ENCODE measurements at places on chromosomes 11 and 22. TPM values are rescaled to one million over a fixed set of nuclear protein-coding genes. Genes with fewer than 3 reads are reported as not detected.

DNA sequence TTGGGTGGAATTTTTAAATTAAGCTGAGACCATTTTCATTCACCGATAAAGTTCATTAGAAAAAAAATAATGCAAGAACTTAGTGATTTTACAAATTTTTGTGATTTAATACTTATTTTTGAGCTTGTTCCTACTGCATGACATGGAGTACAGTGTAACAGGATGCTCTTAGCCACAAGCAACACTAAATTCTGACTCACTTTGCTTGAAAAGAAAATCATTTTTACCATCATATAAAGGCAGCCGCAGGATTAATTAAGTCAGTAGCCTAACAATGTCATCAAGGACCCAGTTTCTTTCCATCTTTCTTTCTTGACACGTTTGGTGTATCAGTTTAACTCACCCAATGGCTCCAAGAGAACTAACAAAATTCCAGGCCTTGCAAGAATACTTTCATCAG lies 540.3 kb upstream of the LUZP2 start:
- no peak overlapping the region for H3K4me3 ChIP-seq
- no peaks in the 10 kb centered on the region for H3K4me1 ChIP-seq
- no peaks in the 10 kb centered on the region for H3K36me3 ChIP-seq
- no peaks in the 10 kb centered on the region for H3K27me3 ChIP-seq
- DNase-seq, result no peak

DNA sequence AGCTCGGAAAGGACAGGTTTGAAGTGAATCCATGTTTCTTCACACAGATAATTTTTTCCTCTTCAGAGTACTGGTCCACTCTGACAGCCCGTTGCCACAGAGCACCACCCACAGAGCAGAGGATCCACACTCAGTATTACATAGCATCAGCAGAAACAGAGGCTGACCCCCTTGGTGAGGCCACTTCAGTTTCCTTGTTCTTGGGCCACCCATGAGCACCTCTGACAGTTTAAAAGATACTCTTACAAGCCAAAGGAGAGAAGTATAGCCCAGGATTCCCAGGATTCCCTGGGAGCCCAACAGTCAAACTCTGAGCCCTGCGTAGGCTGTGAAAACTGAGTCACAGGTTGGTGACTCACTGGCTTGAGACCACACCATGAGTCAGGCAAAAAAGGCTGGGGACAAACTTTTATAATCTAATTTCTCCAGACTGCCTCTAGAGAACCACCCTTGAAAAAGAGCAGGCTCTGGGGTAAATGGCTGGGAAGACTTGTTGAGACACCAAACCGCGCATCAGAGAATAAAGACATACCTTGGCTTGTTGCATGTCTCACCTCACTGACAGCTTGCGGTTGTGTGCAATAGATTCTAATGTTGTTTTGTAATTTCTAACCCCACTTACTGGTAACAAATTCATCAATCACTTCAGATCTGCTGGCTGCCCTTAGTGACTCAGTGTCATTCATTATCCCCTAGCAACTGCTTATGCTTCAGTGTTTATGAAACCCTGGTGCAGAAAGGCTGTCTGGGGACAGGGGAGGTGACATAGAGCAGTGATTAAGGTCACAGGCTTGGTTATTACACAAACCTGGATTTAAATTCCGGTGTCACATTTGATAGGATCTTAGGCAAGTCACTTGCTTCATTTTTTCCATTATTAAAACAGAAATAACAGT lies 56.9 kb upstream of the PRSS23 start:
- no peaks in the 10 kb centered on the region for H3K36me3 ChIP-seq
- no peaks in the 10 kb centered on the region for H3K27me3 ChIP-seq
- peak; percentile 42 for DNase-seq

The SPECC1L gene
- 6.1 TPM for polyA plus RNA-seq

The SHANK3 gene
- polyA plus RNA-seq, result 5.4 TPM

The ILK gene
- 124 TPM for polyA plus RNA-seq
